ENCODE measurements at places on chromosomes 7 and 10. TPM values are rescaled to one million over a fixed set of nuclear protein-coding genes. Genes with fewer than 3 reads are reported as not detected.
A peak's percentile ranks its signal among the peaks of the same experiment; 100 is the strongest.

DNA sequence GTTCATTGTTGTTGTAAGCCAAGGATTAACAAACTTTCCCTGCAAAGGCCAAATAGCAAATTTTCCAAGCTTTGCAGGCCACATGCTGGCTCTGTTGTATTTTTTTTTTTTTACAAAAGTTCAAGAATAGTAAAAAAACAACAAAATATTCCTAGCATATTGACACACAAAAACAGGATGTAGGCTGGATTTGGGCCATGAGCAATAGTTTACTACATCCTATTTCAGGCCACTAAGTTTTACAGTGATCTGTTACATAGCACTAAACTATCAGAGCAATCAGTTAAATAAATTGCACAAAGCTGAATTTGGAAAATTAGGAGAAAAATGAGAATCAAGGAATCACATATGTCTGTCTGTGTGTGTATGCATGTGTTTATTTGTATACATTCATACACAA, 491.8 kb upstream of the GHITM start:
- DNase-seq, result no peak

DNA sequence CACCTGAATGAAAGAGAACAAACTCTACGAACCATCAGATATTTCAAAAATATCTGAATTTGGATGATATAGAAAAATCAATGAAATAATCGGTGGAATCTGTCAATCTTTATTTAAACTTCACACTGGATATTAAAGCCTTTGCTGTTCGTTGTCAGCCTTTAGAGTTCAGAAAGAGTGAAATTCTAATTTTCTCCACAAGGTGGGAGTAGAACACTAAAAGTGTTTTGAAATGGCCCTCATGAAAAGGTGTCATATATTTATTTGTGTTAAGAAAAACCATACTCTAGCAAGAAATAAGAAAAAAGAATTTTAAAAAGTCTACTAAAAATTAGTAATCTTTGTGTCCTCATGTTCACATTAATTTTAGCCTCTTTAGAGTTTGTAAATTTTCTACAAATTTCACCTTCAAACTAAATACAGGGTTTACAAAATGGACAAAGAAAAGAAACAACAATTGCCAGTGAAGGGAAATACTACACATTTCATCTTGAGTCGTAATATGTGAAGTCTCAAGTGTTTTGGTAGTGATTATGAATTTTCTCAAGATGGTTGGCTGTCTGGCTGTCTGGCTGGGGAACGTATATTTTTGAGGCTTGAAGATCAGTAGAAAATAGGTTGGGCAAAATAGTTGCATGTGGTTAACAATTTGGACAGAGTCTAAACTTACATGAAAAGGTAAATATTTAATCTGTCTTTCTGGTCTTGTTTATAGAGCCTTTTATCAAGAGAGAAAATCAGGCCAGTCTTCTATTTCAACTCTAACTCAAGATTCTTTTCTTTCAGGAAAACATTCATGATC, 43.7 kb downstream of the DNAJB9 start:
- DNase-seq, result no peak

DNA sequence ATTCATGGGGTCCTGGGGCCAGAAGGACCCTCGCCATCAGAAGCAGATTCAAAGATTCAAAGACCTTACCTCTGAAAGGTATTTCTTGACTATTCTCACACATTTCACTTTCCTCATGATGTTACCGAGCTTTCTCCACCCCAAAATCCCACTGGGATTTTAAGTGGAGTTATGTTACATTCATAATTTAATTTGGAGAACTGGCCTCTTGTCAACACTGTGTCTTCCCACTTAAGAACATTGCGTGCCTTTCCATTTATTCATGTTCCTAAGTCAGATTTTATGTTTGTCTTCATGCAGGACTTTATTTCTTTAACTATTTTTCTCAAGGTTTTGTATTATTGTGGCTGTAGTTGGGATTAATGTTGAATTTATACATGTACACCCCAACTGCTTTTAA, 123.5 kb upstream of the BMPER start:
- no peak for DNase-seq

- DNase-seq, result no peak
Measured at GRCh38 chr10:93190372-93190771, 116.7 kb downstream of the CYP26A1 start.

HOXA4 gene
- 10.9 TPM for total RNA-seq

DNA sequence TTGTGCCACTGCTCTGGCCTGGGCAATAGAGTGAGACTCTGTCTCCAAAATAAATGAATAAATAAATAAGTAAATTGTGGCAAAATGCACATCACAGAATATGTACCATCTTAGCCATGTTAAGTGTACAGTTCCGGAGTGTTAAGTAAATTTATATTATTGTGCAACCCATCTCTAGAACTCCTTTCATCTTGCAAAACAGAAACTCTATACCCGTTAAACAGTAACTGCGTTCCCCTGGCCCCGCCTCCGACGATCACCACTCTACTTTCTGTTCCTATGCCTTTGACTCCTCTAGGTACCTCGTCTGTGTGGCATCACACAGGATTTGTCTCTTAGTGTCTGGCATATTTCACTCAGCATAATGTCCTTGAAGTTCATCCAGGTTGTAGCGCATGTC, 356.4 kb upstream of the FOXK1 start:
- DNase-seq, result no peak

OR2A5 gene
- total RNA-seq, result not detected

DNA sequence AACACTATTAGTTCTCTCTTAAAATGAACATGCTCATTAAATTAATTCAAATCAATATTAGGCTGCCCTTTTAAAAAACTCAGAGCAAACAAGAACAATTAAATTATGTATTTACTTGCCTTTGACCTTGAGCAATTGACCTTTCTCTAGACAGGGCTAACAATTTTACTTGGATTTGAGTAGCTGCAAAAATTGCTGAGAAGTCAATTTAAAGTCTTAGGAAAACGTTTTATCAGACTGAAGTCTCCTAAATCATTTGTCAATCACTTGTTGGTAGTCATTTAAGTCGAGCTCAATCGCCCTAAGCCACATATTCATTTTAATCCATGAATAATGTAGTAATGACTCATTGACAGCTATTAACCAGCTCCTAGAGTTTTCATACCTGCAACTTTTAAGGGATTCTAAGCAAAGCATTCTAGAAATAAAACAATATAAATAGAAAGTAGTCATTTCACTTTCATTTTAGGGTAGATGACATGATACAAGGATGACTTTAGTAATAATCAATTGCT, 84.9 kb upstream of the SEC61G start:
- no peak for DNase-seq

LRRD1 gene
- 0.50 TPM for total RNA-seq

- DNase-seq, result no peak
Measured at GRCh38 chr10:113704637-113705343, 25.1 kb downstream of the CASP7 start.

DNA sequence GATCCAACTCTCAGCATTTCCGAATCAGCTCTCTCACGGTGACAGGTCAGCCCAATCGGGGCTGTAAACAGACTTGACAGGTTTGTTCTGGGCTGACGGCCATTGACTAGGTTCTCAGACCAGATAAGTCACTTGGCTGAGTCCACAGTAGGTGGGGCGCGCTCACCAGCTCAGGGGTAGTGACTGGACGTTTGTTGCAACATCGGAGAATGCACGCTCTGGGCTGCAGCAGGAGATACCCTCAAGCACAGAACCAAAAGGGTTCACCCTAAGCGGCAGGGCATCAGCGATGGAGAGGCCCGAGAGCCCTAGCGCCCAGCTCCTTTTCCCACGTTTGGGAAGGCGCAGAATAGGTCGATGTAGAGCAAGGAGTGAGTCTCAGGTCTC, 1.8 kb downstream of the KLLN start:
- DNase-seq, result peak; percentile 91

GRCh38 chr10:44851881-44852280, 59.3 kb upstream of the TMEM72 start:
- no peak for DNase-seq

DNA sequence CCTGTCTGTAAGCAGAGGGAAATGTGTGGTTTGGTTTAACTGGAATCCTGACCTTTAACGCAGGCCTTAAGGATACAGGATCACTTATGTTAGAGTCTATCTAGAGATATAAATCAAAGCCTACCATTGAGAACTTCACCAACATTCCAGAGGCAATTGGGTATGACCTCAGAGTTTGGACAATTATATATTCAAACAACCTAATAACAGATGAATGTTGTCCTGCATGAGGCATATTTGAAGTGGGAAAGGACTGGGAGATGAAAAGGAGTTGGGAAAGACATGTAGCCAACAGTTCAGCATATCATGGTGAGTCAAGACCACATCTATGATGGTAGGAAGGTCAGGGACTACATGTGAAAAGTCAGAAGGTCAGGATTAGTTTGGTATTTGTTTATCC, 274.2 kb downstream of the DOCK4 start:
- no peak for DNase-seq

DNA sequence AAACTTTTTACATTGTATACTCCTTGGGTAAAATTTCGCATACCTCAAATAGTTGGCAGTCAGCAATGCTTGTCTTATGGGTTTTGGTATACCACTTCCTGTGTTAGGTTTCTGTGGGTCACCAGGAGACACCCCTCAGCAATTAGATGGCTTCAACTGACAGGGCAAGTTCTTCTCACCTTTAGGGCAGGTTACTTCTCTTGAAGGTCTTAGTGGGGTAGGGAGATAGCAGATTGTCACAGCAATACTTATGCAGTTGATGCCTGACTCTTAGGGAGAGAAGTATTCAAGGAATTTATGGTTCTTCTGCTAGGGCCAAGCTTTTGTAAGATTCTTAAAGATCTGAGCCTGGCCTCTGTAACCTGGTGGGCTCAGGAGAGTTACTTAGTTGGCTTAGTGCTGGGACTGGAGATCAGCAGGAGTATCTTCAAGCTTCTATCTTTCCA, 42.9 kb downstream of the MKLN1 start:
- no peak for DNase-seq

NUTM2B gene
- 0.41 TPM for total RNA-seq

IGF2BP3 gene
- not detected for total RNA-seq

DNA sequence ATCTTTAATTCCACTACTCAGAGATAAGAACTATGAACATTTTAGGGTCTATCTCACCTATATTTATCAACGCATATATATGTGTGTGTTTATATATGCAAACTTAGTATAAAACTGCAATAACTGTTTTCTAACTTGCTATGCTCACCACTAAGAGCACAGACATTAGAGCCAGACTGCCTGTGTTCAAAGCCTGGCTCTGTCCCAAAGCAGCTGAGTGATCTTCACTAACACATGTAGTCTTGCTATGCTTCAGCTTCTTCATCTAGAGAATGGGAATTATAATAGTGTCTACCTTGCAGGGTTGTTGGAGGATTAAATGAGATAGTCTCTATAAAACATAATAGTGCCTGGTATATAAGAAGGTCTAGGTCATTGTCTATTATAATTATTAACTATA, 165.5 kb downstream of the MAGI2 start:
- no peak for DNase-seq

DNA sequence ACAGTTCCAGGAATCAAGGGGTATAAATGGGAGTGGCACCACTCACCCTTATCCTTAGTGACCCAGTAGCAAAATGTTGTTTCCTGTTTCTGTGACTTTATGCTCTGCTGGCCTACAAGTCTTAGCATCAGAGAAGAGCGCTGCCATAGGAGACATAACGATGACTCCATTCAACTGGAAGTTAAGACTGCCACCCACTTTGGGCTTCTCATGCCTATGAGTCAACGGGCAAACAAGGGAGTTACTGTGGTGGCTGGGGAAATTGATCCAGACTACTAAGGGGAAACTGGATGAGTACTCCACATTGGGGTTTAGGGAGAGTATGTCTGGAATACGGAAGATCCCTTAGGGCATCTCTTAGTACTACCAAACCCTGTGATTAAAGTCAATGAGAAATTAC, 40.6 kb upstream of the PIK3CG start:
- no peak for DNase-seq

BNIP3 gene
- 34.9 TPM for total RNA-seq
